ENCODE measurements at places on chromosomes 3 and 15.

- peak; percentile 97 for DNase-seq
Observed at GRCh38 chr3:141366285-141367037, 1.8 kb upstream of the ZBTB38 start.

DNA sequence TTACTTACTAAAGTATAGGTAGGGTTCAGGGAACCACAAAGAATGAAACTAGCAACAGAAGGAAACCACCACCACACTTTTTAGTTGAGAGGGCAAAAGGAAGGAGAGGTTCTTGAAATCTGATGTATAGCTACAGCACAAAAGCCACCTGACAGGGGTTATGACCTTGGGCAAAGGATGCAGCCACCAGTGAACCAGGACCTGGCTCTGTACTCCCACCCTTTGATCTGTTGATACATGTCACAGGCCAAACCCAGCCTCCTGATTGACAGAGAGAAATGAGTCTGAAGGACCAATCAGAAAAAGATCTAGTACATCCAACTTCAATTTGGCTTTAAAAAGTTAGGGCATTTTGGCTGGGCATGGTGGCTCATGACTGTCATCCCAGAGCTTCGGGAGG lies 20.0 kb upstream of the BLM start:
- DNase-seq, result no peak

DNA sequence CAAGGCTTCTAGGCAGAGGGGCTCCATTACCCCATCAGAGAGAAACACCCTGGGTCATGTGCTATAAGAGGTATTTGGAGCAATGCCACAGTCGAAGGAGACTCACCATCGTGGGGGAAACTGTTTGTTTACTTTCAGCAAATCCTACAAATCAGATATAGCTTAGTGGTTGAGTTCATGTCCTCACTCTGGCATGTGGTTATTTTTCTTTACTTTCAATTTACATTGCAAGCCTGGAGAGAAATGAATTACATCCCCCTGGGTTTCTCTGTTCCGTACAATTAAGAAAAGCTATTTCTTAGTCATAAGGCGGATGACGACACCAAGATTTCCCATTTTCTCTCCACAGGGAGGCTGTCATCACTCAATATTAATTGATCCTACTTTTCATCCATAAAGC lies 36.9 kb downstream of the RFTN1 start:
- DNase-seq, result peak; percentile 97

DNA sequence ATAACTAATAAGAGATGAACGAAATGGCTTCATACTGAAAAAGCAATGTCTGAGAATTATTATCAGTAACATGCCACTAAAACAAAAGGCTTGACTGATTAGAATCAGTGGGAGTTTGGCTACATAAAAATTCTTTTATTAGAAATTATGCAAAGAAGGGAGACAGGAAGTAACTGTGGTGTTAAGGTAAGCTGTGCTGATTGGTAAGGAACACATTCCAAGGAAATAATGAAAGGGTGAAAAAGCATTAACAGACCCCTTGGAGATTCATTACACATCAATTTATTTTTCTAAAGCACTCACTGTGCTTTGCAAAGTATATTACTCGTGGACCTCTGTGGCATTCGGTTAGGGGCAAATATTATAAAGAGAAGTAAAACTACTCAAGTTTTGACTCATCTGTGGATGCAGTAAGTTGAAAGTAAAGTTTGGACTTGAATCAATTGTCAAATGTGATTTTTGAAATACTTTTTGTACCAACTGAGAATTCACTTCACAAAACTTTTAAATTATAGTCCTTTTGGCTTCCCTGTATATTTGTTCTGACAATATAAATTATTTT lies 176.1 kb upstream of the ZPLD1 start:
- DNase-seq, result no peak

- DNase-seq, result no peak
Observed at GRCh38 chr3:129773691-129774663, 119.5 kb downstream of the TMCC1 start.

DNA sequence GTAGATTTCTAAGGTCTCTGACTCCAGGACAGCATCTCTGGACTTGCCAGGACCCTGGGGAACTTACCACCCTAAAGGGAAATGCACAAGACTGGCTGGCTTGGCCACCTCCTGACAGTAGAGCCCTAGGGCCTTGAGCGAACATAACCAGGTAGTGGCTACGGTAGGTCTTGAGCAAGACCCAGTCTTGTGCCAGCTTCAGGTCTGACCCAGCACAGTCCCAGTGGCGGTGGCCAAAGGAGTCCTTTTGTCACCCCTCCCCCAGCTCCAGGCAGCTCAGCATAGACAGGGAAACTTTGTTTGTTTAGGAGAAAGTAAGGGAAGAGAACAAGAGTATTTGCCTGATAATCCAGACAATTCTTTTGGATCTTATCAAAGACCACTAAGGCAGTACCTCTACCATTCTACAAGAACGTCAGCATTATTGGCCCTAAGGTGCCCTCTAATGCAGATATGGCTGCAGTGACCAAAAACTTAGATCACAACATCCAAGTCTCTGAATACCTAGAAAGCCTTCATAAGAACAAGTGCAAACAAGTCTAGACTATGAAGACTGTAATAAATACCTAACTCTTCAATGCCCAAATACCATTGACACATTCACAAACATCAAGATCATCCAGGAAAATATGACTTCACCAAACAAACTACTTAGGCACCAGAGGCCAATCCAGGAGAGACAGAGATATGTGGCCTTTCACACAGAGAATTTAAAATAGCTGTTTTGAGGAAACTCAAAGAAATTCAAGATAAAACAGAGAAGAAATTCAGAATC lies 38.7 kb upstream of the FBN1 start:
- no peak for DNase-seq

DNA sequence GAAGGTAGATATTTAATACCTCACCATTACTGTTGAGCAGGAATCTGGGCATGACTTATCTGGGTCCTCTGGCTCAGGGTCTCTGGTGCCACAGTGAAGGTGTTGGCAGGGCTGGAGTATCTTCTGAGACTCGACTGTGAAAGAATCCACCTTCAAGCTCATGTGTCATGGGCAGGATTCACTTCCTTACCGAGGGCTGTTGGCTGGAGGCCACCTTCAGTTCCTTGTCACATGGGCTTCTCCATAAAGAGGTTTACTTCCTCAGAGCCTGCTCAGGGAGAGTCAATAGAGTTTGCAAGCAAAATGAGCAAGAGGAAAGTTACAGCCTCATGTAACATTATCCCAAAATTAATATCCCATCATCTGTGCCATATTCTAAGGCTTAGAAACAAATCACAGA lies 459.5 kb downstream of the NR2F2 start:
- no peak for DNase-seq
